Heart right ventricle (tissue), 16 donors: ENCODE measurements at places on chromosomes 6 and 20.

GRCh38 chr6:121830736-121831135, 395.3 kb downstream of the GJA1 start:
- H3K36me3 ChIP-seq, result no peaks in the 10 kb centered on the region
- no peak for DNase-seq
- no peak overlapping the region for H3K4me3 ChIP-seq
- no peaks in the 10 kb centered on the region for H3K27me3 ChIP-seq

- H3K4me1 ChIP-seq, result no peaks in the 10 kb centered on the region
- no peaks in the 10 kb centered on the region for H3K36me3 ChIP-seq
- no peak overlapping the region for H3K4me3 ChIP-seq
Observed at GRCh38 chr6:68876792-68877493, 241.9 kb downstream of the ADGRB3 start.

DNA sequence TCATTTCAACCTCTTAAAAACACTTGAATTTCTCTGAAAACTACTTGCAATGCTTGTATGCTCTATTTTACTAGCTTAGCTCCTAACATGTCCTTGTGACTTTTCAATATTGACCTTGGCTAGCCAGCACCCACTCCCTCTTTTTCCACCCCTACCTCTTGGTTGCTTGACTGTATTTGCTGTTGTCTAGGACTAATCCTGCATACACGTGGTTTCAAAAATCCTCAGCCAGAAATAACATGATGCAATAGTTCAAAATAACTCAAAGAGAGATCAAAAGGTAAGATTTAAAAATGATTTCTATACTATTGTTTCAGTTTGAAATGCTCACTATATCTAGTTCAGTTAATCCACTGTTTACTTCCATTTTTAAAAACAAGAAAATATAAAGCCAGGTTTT, 102.3 kb upstream of the TBX18 start:
- no peak overlapping the region for H3K4me3 ChIP-seq
- no peaks in the 10 kb centered on the region for H3K4me1 ChIP-seq
- H3K27me3 ChIP-seq, result no peaks in the 10 kb centered on the region
- no peak for DNase-seq

GRCh38 chr6:8391934-8392333, 43.4 kb downstream of the SLC35B3 start:
- no peaks in the 10 kb centered on the region for H3K36me3 ChIP-seq
- no peak for DNase-seq
- no peak overlapping the region for H3K4me3 ChIP-seq
- H3K27ac ChIP-seq, result no peak overlapping the region

DNA sequence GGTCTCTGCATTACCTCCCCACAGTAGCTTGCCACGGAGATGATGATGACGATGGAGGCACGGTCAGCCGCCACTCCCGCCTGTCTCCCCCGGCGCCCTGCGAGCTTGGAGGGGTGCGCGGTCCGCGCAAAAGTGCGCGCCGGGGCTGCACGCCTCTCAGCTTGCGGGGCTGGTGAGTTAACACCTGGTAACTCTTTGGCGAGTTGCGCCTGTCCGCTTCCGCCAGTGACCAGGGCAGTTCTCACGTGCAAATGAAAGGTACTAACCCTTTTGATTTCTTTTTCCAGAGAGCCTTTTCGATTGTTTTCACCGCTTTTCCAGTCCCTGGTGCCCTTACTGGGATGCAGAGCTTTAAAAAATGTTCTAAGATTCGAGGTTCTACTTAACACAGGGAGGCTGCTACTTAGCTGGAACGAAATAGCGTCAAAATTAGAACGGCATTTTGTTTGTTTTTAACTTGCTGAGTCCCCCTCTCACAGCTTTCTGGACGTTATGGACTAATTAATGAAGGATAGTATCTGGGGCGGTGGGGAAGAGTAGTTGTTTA, 6.2 kb downstream of the GRIK2 start:
- H3K4me3 ChIP-seq, result no peak overlapping the region
- H3K27ac ChIP-seq, result no peak overlapping the region
- no peaks in the 10 kb centered on the region for H3K36me3 ChIP-seq
- peaks cover 69% of the 10 kb centered on the region for H3K27me3 ChIP-seq
- DNase-seq, result no peak

DNA sequence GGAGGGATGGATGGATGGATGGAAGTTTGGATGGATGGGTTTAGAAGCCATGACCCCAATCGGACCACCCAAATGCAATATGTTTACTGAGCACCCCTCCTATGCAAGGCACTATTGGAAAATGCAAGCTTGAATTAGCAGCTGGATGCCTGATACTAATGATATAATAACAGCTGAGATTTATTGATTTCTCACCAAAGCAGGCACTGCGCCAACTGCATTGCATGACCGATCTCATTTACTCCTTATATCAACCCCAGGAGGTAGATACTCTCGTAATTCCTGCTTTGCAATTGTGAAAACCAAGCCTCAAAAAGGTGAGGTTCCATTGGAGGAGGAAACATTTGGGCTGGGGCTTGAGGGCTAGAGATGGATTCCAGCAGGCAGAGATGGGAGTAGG, 89.7 kb downstream of the KCNB1 start:
- DNase-seq, result no peak
- H3K36me3 ChIP-seq, result no peaks in the 10 kb centered on the region
- H3K4me1 ChIP-seq, result peaks cover 8% of the 10 kb centered on the region
- H3K27ac ChIP-seq, result no peak overlapping the region
- no peaks in the 10 kb centered on the region for H3K27me3 ChIP-seq

DNA sequence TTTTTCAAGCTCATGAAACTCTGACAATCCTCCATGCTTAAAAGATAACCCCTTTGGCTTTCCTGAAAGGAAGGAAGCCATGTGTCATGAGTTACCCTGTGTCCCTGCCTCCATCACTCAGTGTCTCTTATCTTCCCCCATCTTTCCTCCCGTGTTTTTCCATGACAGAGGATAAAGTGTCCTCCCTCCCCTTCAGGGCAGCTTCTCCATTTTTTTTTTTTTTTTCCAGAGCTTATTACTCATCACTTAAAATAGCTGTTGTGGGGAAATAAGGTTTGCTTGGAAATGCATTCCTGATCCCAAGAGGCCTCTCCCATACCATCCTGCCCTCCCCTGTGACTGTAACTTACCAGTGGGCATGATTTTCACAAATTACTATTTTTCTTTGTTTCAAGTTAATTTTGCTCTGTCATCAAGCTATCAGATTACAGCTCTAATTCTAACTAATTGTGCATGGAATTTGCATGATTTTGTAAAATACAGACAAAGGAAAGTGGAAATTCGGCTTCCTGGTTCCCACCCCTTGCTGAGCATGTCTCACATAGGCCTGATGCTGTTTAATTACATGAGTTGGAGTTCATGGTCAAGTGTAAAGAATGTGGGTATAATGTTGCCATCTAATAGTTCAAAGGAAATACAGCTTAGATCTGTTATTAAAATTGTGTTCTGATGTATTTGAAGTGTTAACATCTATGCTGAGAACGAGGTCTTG, 614.5 kb upstream of the FLRT3 start:
- H3K4me3 ChIP-seq, result no peak overlapping the region
- no peak for DNase-seq
- H3K36me3 ChIP-seq, result no peaks in the 10 kb centered on the region
- no peaks in the 10 kb centered on the region for H3K4me1 ChIP-seq

GRCh38 chr6:39681674-39682121, 43.5 kb downstream of the KIF6 start:
- no peak for DNase-seq
- H3K4me1 ChIP-seq, result no peaks in the 10 kb centered on the region
- no peak overlapping the region for H3K4me3 ChIP-seq

- no peak overlapping the region for H3K4me3 ChIP-seq
- no peaks in the 10 kb centered on the region for H3K4me1 ChIP-seq
- DNase-seq, result no peak
- H3K36me3 ChIP-seq, result no peaks in the 10 kb centered on the region
Observed at GRCh38 chr6:118391086-118391485, 157.0 kb upstream of the PLN start.

DNA sequence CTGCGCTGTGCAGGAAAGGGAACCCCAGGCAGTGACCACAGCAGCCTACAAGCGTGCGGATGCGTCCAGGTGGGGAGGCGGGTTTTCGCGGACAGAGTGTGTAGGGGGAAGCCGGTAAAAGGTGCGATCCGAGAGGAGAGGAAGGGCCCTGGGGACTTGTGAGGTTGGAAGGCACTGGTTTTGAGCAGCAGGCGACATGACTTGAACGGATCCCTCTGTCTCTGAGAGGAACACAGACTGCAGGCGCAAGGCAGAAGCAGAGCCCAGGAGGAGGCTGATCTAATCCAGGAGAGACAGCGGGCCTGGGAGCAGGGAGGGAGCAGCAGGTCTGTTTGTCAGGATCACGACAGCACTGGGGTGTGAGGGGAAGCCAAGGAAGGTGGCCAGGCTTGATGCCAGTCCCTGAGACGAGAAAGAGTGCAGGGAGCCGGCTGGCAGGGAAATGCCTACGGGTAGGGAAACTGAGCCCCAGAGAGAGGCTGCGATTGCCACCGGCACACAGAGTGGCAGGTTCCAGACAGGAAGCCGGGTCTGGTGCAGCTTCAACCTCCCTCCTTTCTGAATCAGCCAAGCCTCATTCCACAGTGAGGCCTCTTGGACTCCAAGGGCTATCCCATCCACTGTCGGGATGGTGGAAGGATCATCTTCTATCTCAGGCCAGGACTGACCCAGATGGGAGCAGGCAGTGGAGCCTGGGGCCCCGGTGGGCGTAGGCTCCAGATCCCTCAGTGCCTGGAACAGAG, 57.1 kb downstream of the HNF4A start:
- H3K27me3 ChIP-seq, result peaks cover 33% of the 10 kb centered on the region
- H3K4me1 ChIP-seq, result no peaks in the 10 kb centered on the region
- no peak overlapping the region for H3K27ac ChIP-seq

DNA sequence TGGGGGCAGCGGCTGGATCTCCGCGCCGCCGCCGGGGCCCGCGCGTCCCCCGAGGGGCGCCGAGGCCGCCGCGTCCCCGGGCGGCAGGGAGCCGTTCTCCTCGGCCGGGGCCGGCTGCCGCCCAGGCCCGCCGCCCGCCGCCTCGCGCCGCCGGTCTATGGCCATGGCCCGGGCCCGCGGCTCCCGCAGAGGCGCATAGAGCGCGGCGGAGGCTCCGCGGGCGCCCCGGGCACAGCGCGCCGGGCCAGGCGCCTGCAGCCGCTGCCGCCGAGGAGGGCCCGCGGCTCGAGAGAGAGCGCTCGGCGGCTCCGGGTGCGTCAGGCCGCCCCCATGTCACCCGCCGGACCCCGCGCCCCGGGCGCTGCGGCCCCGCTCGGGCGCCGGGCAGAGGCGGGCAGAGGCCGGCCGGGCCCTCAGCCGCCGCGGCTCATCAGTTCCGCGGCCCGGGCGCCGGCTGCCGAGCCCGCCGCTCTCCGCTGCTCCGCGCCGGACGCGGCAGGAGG, 404 bp downstream of the SLC22A23 start:
- peak overlapping the region; percentile 48 for H3K4me3 ChIP-seq
- no peaks in the 10 kb centered on the region for H3K36me3 ChIP-seq
- DNase-seq, result no peak
- peaks cover 45% of the 10 kb centered on the region for H3K4me1 ChIP-seq

- no peak overlapping the region for H3K27ac ChIP-seq
- H3K4me3 ChIP-seq, result no peak overlapping the region
- DNase-seq, result no peak
- no peaks in the 10 kb centered on the region for H3K36me3 ChIP-seq
Observed at GRCh38 chr20:44405785-44406571, 50.5 kb downstream of the HNF4A start.

- H3K36me3 ChIP-seq, result no peaks in the 10 kb centered on the region
- no peak for DNase-seq
- H3K27ac ChIP-seq, result no peak overlapping the region
- H3K4me3 ChIP-seq, result no peak overlapping the region
- H3K27me3 ChIP-seq, result no peaks in the 10 kb centered on the region
- no peaks in the 10 kb centered on the region for H3K4me1 ChIP-seq
Observed at GRCh38 chr6:144644776-144645175, 359.6 kb downstream of the UTRN start.

GRCh38 chr20:36861875-36862801, 13.8 kb upstream of the TLDC2 start:
- no peaks in the 10 kb centered on the region for H3K36me3 ChIP-seq
- H3K4me3 ChIP-seq, result peak overlapping the region; percentile 84
- DNase-seq, result peak; percentile 92
- H3K27ac ChIP-seq, result peak overlapping the region; percentile 94
- H3K27me3 ChIP-seq, result no peaks in the 10 kb centered on the region

DNA sequence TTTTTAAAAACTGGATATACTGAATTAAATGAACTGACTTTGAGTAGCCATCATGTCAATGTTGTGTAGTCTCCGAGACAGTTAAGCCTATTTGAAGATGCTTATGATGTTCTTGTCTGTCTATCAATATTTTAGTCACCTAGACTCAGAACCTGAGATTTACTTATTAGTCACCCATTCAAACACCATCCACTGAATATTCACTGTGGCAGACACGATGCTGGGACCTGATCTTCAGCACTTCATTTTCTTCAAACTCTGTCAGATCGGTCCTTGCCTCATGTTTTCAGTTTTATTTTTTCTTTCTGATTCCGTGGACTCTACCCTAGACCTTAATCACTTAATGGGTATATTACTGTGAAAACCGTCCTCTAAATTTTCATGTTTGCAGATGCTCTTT, 123.7 kb upstream of the MCHR2 start:
- no peak overlapping the region for H3K4me3 ChIP-seq
- no peaks in the 10 kb centered on the region for H3K36me3 ChIP-seq
- no peak overlapping the region for H3K27ac ChIP-seq
- no peak for DNase-seq
- H3K27me3 ChIP-seq, result peaks cover 10% of the 10 kb centered on the region
- H3K4me1 ChIP-seq, result no peaks in the 10 kb centered on the region

- no peak overlapping the region for H3K27ac ChIP-seq
- H3K4me3 ChIP-seq, result no peak overlapping the region
- peaks cover 74% of the 10 kb centered on the region for H3K27me3 ChIP-seq
- no peaks in the 10 kb centered on the region for H3K4me1 ChIP-seq
- DNase-seq, result no peak
Observed at GRCh38 chr6:101400326-101401135, 7.0 kb downstream of the GRIK2 start.
